ENCODE measurements at places on chromosomes 2 and 18.

DNA sequence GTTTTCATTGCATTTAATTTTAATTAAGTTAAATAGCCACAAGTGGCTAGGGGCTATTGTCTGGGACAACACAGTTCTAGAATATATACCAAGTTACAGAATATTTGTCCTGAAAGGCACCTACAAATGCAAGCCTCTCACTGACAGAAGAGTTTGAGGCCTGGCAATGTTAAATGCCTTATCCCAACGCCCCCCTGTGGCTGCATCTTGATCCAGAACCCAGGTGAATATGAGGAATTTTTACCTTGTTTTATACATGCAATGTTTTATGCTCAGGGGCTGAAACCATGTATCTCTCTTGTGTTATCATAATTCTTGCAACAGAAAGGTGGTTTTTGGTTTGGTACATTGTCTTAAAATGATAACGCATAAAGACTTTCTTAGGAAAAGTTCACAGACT is 71.8 kb upstream of the SEC11C start:
- no peak for DNase-seq

- no peak for DNase-seq
Observed at GRCh38 chr2:61320181-61320580, 150.7 kb downstream of the USP34 start.

- DNase-seq: no peak
Observed at GRCh38 chr18:58762781-58763171, 91.5 kb downstream of the MALT1 start.

DNA sequence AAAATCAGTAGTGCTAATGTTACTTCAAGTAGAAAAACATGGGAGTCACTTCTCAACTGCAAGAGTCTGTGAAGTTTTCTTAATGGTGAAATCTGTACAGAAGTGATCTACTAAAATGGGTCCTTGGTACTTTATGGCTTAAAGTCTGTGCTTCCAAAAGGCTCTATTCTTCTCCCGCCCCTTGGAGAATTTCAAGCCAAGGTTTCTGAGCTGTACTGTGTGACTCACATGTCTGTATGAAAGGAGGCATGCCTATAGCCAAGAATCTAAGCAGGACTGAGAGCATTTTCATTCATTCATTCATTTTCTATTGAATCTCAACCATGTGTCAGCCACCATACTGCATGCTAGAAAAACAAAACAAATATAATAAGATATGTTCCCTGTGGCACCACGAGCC is 19.8 kb upstream of the DDX18 start:
- no peak for DNase-seq

GRCh38 chr18:39871961-39872360 is 2083.1 kb upstream of the PIK3C3 start:
- DNase-seq: no peak

DNA sequence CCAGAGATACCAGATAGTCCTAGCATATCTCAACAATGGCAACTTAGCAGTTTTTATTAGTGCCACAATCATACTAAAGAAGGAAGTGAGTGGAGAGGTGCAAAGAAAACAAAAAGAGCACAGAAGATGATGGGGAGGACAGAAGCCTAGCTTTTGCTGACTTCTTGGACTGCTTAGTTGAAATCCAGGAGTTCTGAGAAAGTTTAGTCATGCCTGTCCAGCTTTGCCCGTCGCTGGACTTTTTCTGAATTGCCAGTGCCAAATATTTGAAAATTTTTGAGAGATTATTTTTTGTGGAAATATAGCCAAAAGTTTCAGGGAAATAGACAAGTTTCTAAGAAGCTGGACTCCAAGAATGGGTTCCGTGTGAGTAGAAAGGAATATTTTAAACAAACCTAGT is 558.7 kb upstream of the TNP1 start:
- no peak for DNase-seq

DNA sequence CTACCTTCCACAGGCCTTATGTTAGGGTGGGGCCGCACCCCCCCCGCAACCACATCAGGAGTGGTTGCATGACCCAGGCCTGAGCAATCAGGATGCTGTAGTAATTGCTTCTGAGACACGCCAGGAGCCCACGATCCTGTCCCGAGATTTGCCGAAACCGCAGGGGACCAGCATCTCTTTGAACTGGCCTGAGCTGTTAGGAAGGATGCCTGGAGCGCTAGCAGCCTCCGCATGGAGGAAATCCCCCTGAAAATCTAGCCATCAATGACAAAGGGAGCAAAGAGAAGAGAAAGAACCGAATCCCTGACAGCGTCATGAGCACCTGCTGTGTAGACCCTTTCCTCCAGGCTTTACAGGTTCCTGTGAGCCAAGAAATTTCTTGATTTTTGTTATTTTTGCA is 8.7 kb upstream of the TEX44 start:
- DNase-seq: no peak

- no peak for DNase-seq
Observed at GRCh38 chr2:178917555-178917954, 110.3 kb upstream of the TTN start.

GRCh38 chr2:14524041-14524802 is 108.3 kb upstream of the LRATD1 start:
- no peak for DNase-seq

- peak; percentile 65 for DNase-seq
Observed at GRCh38 chr2:200873560-200873959, 9.1 kb upstream of the CLK1 start.

- no peak for DNase-seq
Observed at GRCh38 chr18:43534511-43534910, 257.2 kb upstream of the SYT4 start.

- no peak for DNase-seq
Observed at GRCh38 chr2:85760371-85760770, 6.6 kb downstream of the ATOH8 start.

GRCh38 chr18:39172695-39173421 is 1607.3 kb upstream of the CELF4 start:
- no peak for DNase-seq

GRCh38 chr2:38509314-38509946 is 93.3 kb downstream of the HNRNPLL start:
- DNase-seq: no peak

GRCh38 chr2:3972377-3972776 is 269.0 kb downstream of the DCDC2C start:
- DNase-seq: no peak

DNA sequence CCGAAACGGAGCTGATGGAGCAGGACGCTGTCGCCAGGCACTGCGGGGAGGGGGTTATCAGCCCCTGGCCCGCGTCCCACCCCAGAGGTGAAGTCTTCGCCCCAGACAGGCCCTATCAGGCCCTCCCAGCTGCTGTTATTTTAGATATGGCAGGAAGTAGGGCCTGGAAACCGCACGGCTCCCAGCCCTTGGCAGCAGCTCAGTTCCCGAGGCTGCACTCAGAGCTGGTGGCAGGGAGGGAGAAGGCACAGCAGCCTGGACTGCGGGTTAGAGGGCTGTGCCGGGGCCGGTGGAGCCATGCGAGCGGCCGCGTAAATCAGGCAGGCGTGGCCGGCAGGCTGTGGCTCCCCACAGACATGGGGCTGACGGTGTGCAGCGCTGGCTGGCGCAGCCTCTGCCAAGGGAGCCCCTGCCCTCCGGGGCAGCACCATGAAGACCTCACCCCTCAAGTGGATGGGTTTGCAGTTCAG is 111.4 kb downstream of the NFATC1 start:
- peak; percentile 18 for DNase-seq

DNA sequence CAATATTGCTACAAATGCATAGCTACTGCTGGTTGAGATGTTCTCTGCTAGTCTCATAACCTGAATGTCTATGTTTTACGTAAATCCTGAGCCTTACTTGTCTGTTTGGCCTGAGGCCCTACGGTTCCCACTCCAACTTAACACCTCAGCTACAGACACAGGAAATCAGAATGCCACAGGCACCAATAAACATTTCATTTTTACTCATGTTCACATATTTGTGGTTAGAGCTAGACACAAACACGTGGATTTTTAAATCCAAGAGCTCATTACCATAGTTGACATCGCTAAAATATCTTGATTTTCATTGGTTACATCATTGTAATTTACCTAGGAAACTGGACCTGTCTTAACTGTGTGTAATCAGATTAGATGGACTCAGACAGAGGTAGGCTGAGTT is 263.8 kb upstream of the CDH19 start:
- DNase-seq: no peak

DNA sequence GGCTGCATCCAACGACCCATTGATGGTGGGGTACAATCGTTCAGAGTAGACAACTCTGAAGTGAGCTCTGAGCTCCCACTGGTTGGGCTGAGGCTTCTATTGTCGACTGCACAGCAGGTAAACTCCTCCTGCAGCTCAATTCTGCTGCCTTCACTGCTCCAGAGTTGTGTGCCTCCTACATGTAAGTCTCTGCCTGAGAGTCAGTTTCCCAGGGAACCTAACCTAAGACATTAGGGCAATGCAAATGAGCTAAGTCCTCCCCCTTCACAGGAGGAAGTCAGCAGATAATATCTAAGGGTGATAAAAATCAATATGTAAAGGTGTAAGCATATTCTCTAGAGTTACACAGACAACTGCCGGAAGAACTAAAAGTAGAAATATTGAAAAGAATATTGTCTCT is 22.5 kb upstream of the ACYP2 start:
- no peak for DNase-seq

GRCh38 chr2:25537526-25537925 is 135.9 kb downstream of the DTNB start:
- no peak for DNase-seq

DNA sequence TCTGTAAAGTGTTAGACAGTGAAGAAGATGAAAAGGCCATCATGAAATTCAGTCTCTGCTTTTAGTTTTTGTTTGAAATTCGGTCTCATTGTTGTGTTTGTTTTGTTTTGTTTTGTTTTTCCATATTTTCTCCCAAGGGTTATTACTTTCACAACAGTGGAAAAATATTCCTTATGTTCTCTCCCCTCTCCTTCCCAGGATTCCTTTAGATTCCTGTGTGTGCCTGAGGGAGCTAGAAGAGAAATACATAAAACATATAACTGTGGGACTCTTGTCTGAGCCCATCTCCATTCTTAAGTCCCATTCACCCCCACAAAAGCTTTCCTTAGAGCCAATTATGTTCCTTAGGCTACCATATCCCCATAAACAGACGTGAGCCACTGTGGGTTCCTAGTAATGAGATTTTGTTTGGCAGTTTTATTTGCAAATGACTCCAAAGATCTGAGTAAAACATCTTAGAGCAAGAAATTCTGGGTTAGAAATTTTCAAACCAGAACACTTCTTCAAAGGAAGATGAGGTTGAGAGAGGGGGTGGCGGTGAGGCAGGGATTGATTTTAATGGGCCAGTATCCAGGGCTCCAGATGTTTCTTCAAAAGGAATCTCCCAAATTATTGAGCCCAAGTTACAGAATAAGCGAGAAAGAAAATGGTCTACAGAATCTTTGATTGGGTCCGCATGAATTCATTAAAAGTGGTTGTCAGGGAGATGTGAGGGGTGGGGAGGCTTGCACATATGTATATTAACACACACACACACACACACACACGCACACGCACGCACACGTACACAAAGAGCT is 157.8 kb upstream of the TNP1 start:
- DNase-seq: no peak

DNA sequence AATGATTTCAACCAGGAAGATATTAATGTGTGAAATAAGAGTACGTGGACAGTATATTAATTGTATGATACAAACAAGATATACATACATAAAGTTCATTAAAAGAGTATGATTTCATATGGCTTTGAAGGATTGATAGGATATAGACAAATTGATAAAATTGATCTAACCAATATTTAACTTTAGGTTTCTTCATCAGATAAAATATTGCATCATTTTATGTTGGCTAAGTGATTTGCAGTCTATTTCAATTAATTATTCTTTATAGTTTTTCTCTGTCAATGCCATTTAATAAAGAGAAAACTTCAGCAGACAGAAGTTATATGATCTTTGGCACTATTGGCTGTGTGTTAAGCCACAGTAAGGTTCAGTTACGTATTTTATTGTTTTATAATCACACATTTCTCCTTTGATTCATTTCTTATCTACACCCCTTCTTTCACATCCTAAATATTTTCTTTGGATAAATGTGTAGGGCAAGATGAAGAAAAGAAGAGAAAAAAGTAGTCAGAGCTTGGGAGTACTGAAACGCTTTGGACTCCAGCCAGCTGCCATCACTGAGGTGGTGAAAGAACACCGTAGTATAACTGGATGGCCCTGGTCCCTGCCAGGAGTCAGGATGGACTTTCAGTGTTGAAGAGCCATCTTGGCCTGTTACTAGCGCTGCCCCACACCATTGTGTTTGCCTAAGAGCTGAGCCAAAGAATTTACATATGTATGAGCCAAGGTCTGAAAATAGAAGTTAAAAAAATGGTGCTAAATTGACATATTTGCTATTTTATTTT is 9.8 kb upstream of the CPS1 start:
- no peak for DNase-seq

DNA sequence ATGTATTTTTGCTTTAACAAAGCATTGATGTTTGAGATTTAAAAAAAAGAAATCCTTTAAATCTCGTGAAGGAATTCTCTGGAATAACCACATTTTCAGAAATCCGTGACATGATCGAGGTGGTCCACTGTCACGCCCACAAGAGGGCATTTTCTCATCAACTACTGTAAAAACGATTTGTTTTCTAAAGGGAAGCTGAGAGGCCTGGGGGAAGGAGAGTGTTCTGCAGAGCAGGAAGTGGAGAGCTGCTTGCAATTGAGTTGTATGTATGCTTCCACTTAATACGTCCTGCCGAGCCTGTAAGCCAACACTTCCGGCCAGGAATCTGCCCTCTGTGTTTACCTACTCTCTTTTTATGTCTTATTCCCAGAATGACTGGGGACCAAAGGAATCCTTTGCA is 19.4 kb downstream of the KLHL29 start:
- DNase-seq: peak; percentile 60

GRCh38 chr18:35923939-35924684 is 48.4 kb upstream of the RMP24 start:
- no peak for DNase-seq

DNA sequence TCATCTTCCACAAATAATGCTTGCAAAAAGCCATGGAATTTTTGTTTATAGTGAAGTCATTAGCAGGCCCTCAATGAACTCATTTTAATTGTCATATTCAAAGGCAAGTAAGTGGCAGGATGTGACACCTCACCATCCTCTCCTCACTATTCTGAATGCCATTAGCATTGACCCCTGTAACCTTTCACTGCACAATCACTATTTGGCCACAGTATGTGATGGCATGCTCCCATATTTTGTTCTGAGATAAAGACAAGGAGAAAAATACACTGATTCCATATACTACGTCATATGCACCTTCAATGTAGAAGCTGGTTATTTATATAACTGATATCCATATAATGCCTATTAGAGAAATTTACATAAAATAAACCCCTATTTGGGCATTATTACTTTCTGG is 1443.2 kb downstream of the SUCLG1 start:
- DNase-seq: no peak

DNA sequence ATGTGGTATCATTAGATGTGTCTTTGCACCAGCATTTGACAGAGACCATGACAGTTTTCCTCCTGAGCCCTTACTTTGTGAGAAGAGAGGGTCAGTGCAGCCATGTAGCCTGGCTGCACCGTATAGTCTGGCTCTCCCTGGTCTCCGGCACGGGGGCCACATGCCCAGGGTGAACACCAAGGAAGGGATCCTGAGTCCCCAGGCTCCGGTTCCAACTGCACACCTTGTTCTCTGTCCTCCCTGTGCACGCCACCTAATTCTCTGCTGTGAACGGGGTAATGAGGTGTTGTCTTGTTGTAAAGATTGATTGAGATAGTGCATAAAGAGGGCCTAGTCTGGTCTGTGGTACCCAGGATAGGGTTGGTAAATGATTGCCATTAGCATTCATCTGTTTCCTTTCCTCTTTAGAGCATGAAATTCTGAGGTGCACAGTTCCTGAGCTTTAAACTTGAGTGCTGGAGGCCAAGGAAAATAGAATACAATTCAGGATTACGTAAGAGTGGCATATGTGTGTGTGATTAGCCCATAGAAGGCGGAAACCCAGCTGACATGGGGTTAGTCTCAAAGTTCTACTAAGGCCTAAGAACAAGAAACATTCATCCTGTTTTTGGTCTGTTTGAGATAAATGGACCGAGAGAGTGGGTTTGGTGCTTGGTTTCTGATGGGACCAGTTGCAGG is 55.5 kb downstream of the NCK2 start:
- peak; percentile 67 for DNase-seq
